ENCODE measurements at places on chromosomes 2 and 18.

DNA sequence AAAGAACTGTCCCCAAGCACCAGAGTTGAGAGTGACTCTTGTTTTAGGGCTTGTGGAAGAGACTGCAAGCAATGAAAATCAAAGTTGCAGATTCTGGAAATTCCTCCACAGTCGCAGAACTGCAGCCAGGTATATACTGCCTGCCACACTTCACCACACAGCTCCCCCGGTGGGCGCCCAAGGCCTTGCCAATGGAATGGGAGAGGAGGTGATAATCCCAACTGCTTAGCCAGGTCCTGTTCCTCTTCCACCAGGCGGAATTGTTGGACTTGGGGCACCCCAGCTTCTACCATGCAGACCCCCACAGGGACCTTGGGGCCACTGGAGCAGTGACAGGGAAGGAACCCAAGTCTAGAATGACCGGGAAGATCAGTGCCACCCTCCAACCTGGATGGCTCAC is 4.8 kb upstream of the PDIA6 start:
- peak; percentile 32 for DNase-seq

GRCh38 chr18:24189664-24190346 is 50.9 kb downstream of the CABYR start:
- DNase-seq = no peak

DNA sequence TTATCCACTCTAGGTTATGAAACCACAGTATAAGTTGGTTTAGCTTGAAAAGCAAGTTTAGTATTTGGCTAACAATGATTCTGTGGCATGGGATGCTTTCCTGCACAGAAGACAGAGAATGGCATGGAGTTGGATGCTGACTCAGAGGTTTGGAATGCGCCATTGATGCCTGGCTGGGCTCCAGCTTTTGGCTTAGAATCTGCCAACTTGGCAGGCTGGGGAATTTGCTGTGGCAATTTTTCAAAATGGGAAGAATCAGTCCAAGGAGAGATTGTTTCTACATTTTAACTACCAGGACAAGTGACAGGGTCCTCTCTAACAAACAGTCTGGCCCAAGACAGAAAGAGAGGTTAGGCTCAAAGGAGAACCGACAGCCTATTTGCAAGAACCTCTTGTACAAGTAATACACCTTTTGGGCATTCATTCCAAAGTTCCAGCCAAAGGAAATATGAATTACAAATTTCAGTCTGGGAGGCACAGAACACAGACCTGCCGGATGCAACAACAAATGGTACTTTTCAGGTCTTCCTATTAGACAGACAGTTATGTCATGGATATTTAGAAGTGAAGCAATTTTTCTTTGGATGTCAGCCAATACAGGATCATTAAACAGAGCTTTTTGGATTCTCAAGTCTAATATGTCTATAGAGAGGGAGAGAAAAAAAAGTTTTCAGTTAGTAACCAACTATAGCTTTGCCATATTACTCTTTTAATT is 1027.7 kb downstream of the TMEM182 start:
- no peak for DNase-seq

DNA sequence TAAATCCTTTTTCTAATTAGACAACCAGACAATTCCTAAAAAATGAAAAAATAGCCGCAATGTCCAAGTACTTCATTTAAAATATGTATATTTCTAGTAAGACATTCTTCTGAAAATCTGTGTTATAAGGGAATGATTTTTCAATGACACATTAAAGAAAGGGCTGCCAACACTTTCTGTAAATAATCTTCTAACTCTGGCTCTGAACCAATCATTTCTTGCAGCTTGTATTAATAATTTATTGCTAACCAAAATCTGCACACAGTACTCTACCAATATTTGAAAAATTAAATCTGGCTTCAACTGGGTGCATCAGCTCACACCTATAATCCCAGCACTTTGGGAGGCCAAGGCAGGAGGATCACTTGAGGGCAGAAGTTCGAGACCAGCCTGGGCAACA is 8.3 kb downstream of the NFU1 start:
- DNase-seq = no peak

GRCh38 chr2:164992818-164993217 is 37.5 kb upstream of the SLC38A11 start:
- DNase-seq = peak; percentile 48

- DNase-seq = no peak
These were observed 97.2 kb downstream of the PIK3C3 start for GRCh38 chr18:42052122-42052708.

GRCh38 chr2:22719396-22719795 is 665.6 kb upstream of the KLHL29 start:
- no peak for DNase-seq

- DNase-seq = no peak
These were observed 14.6 kb upstream of the LTBP1 start for GRCh38 chr2:32931945-32932709.

DNA sequence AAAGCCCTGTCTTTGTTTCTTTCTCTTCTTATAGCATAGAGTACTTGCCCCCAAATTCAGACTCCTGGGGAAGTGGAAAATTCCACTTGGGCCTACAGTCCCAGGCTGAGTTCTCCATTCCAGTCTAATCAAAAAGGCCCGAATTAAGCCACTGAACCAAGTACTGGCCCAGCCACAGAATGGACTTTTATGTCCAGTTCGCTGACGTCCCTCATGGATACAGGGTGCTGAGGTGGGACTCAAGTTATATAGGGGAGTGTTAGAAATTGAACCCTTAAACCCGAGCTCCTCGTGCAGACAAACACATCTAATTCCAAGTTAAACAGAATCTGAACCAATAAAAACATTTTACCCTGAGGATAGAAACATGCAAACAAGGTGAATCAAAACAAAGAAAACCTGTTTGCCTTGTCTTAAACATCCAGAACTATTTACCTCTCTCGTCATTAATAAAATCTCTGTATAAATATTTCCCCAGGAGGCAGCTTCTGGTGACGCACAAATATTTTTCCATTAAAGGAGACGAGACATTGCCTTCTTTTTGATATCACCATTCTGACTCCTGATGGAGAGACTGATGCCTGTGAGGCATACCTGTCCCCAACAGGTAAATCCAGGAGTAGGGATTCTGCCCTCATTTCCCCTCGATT is 136.8 kb upstream of the ARL4C start:
- DNase-seq = no peak

- no peak for DNase-seq
These were observed 36.8 kb upstream of the VPS54 start for GRCh38 chr2:64056021-64056420.

DNA sequence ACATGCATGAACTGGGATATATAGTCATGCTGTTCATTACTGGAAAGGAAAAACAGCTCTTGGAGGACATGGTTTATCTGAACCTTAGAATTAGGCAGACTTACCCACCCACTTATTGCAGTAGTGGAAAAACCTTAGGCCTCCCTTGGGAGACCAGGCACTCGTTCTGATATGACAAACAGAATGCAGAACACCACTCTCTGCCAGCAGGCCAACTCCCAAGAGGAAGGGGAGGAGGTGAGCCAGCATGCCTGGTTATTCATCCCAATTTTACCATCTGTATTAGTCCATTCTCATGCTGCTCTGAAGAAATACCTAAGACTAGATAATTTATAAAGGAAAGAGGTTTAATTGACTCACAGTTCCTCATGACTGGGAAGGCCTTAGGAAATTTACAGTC is 17.5 kb downstream of the C18orf63 start:
- no peak for DNase-seq

- no peak for DNase-seq
These were observed 9.6 kb downstream of the MARCHF4 start for GRCh38 chr2:216362730-216363129.

DNA sequence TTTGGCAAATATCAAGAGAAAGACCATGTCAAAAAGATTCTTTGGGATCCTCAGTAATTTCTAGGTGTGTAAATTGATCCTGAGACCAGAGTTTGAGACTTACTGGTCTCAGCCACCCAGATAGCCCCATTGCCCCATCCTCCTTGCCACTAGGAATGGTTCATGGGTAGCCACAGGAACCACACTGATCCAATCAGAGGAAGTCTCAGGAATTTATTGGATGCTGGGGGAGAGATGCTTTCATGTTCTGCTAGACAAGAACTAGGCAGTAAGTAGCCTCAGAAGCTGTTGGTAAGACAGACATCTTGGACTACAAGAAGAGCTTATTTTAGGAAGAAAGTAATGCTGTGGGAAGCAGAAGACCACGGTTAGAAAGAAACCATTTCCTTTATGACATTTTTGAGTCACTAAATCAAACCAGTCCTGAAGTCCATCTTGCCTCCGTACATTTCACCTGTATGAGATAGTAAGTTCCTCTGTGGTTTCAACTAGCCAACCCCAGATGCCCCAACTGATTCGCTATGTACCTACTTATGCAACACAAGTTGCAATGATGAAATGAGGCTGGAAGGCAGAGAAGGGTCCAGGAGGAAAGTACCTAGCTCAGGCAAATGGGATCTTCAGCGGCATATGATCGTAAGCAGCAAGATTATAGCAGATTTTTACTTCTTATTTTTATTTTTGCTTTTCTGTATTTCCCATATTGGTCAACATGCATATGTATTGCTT is 3.6 kb upstream of the ST3GAL5 start:
- DNase-seq = no peak

- DNase-seq = no peak
These were observed 286.2 kb upstream of the EPAS1 start for GRCh38 chr2:46010925-46011490.

GRCh38 chr18:23810396-23810795 is 121.1 kb downstream of the LAMA3 start:
- peak; percentile 53 for DNase-seq

GRCh38 chr2:40809156-40809555 is 357.3 kb upstream of the SLC8A1 start:
- DNase-seq = no peak

- no peak for DNase-seq
These were observed 258.8 kb downstream of the NEDD4L start for GRCh38 chr18:58302811-58303210.

DNA sequence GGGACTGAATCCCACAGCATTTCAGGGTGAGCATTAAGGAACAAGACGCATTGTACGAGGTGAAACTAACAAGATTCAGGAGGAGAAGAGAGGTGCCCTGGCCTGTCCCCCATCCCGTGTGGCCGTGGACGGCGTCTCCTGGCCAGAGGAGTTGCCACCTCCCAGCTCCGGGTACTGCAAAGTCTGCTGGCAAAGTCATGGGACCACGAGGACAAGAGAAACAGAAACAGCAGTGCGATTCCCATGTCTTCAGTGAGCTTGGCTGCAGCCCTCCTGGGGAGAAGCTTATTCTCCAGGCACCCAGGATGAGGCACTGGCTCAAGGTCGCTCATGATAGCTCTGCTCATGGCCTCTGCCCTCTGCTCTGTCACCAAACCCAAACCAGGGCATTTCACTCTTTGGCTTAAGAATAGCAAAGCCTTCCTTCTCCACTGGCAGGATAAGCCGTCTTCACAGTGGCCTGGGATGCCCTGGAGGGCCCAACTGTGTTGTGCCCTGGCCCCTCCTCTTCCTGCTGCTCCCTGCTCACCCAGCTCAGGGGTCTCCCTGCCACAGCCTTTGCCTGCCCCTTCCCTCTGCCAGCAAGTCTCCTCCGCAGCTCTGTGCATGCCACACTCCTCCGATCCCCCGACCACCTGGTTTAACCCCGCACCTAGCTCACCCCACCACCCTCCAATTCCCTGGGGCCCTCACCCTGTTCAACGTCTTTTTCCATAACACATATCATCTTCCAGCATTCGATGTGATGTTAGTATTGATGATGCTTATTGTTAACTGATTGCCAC is 144.8 kb downstream of the PXDN start:
- DNase-seq = no peak

DNA sequence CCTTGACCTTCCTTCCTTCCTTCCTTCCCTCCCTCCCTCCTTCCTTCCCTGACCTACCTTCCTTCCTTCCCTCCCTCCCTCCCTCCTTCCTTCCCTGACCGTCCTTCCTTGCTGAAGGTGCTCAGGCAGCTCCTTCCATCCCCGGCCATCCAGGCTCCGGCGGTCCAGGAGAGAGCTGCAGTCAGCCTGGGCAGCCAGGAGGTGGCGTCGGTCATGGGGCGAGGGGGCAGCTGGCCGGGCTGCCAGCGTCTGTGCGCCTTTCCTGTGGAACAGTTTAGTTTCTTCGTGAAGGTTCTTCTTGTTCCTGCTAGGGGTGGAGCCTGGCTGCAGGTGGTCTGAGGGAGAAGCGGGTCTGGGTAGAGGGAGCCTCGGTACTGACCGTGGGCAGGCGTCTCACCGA is 15.7 kb downstream of the GPR35 start:
- DNase-seq = peak; percentile 29

DNA sequence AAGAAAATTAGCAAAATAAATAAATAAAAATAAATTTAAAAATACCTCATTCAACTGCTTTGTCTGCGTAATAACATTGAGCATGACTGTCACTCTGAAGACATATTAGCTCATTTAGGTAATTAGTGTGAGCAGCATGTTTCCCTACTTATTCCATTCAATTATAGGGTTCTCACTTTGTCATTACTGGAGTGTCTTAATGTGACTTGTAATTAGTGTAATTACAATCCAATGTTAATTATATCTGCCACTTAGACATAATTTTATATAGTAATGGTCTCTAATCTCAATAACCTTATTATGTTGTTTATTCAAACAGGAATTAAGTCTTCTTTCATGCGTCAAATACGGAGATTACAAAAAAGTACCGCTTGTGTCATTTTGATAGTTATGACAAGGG is 893.9 kb upstream of the ACVR2A start:
- DNase-seq = no peak

DNA sequence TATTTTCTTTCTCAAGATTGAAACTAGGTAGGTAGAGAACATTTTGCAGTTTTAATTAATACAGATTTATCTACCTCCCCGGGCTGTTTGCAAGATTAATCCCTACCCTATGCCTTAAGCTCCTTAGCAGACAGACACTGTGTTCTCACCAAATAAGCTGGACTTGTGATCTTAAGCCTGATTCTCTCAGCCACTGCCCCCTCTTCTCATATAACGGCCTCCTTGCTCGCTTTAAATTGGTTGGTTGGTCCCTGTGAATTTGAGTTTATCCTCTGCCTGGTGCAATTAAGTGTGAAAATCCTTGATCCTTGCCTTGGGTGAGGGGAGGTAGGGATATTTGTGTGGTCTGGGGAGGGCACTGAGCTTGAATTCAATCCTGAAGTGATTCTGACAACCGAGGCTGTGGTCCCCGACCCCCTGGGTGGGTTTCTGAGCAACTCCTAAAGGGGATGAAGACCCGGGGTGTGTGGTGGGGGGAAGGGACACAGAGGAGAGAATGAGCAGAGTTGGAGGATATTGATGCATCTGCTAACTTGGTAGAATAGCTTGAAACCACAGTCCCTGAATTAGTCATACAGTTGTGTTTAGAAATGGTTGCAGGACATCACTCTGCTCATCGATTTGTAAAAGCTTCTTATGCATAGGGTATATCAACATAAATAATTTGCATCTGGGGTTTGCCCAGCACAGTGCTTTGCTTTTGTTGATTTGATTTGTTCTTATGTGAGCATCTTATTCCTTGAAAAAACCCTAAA is 36.9 kb upstream of the NCKAP5 start:
- DNase-seq = no peak

DNA sequence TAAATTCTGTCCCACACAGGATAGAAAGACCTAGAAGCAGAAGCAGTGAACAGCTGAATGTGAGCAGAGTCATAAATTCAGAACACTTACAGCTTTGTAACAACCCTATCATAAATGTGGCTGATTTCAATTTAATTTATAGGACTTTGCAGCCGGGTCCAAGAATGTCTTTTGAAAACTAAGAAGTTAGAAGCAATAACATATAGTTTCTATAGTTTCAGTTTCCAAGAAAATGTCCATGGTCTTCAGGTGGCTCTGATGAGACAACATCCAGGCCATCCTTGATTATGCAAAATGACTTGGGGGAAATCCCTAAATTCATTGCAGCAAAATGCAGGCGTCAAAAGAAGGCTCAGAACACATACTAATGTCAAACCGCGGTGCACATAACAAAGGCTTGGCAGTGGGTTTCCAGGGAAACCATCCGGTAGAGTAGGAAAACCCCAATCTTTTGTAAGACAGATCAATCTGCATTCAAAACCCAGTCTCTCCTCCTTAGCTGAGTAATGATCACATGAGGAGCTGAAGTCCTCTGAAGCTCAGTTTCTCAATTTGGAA is 442.2 kb upstream of the ID2 start:
- no peak for DNase-seq
